ENCODE measurements at places on chromosomes 5 and 9.

DNA sequence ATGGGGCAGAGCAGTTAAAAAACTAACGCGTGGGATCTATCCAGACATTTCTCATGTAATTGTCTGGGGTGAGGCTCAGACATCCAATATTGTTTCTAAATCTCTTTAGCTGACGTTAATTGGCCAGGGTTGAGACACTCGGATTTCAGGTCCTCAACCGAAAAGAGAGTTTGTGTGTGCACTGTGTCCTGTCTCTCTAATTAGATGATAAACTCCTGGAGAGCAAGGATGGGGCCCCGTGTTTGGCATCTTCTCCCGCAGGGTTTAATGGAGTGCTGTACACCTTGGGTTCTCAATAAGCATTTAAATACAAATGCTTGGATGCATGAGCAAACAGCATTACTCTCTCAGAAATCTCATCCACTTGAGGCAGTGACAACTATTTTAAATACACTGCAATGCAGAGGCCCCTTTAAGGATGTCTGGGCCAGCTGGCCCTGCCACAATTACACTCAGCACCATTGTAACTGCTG is 139.6 kb downstream of the MTX3 start:
- no peak for DNase-seq

GRCh38 chr9:98724810-98725530 is 16.2 kb upstream of the GABBR2 start:
- DNase-seq, result no peak

DNA sequence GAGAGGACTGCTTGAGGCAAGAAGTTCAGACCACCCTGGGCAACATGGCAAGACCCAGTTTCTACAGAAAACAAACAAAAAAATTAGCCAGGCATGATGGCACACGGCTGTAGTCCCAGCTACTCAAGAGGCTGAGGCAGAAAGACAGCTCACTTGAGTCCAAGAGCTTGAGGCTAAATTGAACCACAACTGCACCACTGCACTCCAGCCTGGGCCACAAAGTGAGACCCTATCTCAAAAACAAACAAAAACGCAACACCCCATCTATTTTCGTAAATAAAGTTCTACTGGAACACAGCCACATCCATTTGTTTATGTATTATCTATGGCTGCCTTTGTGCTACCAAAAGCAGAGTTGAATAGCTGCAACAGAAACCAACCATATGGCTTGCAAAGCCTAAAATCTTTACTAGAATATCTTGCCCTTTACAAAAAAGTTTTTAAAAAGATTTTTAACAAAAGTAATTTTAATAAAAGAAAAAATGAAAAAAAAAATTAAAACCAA is 67.5 kb downstream of the SETX start:
- DNase-seq, result no peak

DNA sequence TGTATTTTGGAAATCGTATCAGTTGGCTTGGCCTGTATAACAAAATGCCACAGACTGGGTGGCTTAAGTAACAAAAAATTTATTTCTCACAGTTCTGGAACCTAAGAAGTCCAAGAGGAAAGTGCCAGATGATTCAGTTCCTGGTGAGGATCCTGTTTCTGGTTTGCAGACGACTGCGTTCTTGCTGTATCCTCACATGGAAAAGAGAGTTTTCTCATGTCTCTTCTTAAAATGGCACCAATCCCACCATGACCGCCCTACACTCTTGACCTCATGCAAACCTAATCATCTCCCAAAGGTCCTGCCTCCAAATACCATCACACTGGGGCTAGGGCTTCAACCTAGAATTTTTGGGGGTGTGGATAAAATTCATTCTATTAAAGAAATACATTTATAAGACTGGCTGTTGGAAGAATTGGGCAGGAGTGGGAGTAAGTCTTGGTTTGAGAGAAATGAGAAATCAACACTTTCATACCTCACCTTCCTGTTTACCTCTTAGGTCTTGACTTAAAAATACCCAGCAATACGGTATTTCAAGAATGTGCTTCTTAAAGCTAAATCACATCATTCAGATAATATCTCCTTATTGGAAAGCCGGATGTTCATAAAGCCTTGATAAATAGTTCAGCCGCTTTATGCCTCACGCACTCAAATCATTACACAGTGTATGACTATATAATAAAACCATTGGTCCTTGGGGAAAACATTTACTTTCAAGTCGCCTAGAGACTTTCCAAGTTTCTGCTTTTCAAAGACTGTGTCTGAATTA is 28.7 kb downstream of the PTTG1 start:
- DNase-seq, result no peak

DNA sequence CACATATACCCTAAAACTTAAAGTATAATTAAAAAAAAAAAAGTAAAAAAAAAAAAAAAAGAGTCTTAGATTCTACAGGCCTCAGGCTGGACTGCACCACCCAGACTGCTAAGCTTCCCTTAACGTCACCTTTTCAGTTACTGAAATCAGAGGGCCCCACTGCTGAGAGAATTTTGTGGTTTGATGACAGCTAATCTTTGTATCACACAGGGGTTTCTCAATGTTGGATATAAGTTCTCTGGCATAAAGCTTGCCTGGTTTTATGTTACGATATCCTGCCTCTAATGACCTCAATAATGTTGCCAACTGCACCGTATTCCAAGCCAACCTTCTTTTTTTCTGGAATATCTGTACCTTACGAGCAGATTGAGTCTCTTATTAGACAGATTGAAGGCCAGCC is 43.1 kb upstream of the C6 start:
- no peak for DNase-seq

DNA sequence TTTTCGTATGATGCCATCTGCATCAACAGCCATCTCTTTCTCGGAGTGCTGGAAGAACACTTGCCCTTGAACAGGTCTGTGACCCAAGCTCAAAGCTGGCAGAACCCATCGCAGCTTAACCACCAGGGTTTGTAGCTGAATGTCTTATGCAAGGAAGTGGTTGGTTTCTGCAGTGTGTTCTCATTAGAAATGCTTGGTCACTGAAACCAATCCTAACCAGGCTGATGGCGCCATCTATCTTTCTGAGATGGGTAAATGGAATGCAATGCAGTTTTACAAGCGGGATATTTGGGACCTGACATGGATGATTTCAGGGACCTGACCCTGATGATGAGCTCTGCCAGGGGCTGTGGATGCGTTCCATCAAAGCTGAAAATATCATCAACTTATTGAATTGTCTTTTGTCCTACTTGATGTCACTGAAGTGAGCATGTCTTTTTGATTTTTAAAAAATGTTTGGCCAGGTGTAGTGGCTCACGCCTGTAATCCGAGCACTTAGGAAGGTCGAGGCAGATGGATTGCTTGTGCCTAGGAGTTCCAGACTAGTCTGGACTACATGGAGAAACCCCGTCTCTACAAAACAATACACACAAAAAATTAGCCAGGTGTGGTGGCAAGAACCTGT is 28.7 kb downstream of the DMRT3 start:
- no peak for DNase-seq

- no peak for DNase-seq
These were observed 2015.4 kb upstream of the WWC1 start for GRCh38 chr5:166276006-166276405.

DNA sequence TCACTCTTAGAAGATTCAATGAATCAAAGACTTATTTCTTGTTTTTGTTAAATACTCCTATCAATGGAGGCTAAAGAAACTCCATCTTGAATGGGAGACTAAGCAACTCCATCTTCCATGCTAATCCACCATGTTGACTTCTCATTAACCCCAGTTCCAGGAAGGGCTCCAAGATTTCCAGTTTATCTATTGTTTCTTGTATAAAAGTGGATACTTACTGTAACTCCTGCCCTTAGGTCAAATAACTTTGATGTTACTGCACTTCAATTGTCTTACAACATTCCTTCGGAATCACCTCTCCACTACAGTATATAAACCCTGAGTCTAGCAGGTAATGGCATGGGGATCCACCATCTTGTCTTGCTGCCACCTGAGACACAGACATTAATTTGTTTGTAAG is 63.0 kb downstream of the PUM3 start:
- no peak for DNase-seq

DNA sequence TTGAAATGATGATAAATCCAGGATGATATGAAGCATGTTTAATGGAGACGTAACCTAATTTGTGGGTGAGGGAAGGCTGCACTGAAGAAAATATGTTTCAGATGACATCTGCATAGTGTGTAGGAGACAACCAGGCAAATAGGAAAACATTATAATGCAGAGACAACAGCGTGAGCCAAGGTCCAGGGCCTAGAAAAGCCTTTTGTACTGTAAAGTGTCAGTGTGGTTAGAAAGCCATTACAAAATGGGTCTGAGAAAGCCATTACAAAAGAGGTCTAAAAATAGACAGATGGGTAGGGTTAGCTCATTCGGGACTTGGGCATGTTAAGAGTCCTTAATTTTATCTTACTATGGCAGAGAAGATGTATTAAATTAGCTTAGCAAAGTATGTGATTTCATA is 14.9 kb upstream of the GABRG2 start:
- no peak for DNase-seq

GRCh38 chr9:81993656-81994055 is 5.1 kb downstream of the SPATA31D1 start:
- no peak for DNase-seq

DNA sequence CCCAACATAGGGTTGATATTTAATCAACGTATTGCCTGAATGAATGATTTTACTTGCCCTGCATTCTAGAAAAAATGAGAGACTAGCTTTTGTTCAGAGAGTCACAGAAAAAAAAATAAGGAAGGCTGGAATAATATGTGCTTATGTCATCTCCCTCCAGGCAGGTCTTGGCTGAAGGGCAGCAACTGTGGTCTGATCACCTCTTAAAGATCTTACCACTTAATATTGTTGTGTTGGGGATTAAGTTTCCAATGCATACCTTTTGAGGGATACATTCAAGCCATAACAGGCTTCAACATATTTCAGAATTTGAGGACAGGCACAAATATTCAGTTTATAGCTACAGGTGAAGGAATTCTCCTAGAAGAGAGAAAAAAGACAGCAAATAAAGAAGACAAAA is 157.3 kb upstream of the S1PR3 start:
- no peak for DNase-seq

- DNase-seq, result no peak
These were observed 25.5 kb upstream of the STOM start for GRCh38 chr9:121395558-121395957.

DNA sequence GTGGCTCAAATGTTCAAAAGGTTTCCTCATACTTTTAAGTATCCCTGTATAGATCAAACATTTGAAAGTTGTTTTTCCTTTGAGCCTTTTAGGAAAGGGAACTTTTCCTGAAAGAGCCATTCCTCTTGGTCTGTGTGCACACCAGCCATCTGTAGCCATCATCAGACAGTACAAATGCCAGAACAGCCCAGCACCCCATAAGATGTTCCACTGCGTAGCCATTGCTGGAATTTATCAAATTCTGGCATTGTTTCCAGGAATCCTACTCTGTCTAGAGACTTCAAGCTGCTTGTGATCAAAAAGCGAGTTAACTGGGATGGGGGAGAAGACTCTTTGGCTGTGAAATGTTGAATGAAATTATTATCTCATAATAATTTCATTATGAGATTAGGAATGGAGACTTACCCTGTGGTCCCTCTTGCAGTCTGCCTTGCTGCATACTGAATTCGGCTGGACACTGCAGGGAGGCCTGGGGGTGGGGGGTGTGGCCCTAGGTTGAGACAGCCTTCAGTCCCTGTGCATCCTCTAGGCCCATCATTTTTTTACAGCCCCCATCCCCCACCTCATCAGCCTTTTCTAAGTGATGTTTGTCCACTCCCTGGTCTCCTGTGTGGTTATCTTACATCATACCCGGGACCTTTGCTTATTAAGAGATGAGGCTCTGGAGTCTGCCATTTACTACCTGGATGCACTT is 99.8 kb downstream of the RALGPS1 start:
- DNase-seq, result no peak

GRCh38 chr5:164893071-164893470 is 1387.7 kb downstream of the MAT2B start:
- DNase-seq, result no peak

GRCh38 chr9:90735952-90736351 is 65.7 kb upstream of the SYK start:
- DNase-seq, result peak; percentile 41

GRCh38 chr5:150458802-150459557 is 9.4 kb upstream of the RPS14 start:
- DNase-seq, result peak; percentile 23

GRCh38 chr5:2736872-2737271 is 14.6 kb downstream of the IRX2 start:
- DNase-seq, result no peak

DNA sequence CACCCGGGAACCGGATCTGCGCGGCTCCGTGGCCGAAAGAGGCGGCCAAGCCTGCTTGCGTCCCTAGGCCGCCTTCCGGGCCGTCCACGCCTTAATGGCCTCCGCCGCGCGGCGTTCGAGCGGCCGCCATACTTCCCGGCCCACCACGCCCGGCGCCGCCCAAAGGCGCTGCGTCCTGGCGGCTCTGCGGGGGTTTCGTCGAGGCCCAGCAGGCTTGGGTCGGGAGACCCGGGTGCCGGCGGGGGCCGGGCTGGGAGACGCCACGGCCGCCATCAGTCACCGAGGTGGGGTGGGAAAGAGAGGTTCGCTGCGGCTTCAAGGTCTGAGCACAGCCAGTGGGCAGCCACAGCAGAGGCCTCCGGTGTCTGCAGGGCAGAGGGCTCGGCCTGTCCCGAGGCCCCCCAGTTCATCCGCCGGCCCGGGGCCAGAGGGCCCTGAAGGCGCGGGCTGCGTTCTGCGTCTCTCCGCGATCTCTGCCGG is 545.8 kb upstream of the CDH10 start:
- no peak for DNase-seq

DNA sequence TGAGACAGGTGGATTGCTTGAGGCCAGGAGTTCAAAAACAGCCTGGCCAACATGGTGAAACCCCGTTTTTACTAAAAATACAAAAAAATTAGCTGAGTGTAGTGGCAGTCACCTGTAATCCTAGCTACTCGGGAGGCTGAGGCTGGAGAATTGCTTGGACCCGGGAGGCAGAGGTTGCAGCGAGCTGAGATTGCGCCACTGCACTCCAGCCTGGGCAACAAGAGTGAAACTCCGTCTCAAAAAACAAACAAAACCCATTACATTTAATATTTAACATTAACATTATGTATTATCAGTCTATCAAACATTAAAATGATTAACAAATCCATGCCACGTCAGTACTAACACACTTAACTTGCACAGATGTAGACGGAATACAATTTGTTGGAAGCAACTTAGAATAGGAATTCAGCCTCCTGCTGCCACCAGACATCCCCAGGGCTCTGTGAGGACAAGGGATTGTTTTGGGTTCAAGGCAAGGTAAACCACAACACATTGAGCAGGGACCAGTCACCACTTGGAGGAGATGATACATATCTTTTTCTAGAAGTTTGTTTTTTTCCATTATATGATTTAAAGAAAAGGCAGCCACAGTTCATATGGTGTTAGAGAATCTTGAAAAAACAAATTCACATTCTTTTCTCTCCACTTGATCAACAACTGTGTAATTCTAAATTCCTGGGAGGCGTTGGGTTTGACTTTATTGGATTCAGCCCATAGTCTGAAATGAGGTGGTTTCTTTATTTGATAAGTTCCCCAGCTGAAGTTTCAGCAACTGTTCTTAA is 104.1 kb upstream of the BASP1 start:
- DNase-seq, result no peak

DNA sequence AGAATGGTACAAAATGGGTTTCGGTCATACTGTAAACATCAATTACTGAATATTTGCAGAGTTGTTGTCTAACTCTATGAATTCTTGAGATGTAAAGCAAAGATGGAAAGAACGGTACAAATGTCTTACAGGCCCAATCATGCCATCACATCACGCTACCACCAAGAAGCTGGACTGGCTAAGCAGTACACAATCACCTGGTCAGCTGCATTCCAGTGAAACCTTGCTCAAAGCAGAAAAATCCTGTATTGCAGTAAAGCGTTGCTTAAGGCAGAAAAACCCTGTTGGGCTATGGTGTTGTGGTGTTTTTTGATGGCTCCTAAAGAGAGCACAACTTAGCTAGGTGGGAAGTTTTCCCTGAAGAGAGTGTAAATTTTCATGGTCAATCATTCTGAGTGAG is 112.6 kb upstream of the RASA1 start:
- no peak for DNase-seq

Data from NCI-H2029 (cell line).